Activated T-cell treated with anti-CD3 and anti-CD28 coated beads, Interleukin-2, amount 50 U/mL, for 24 hours (primary cell): ENCODE measurements at places on chromosomes 1 and 21.

- DNase-seq: no peak
Observed at GRCh38 chr1:202967684-202968281, 726 bp upstream of the CYB5R1 start.

DNA sequence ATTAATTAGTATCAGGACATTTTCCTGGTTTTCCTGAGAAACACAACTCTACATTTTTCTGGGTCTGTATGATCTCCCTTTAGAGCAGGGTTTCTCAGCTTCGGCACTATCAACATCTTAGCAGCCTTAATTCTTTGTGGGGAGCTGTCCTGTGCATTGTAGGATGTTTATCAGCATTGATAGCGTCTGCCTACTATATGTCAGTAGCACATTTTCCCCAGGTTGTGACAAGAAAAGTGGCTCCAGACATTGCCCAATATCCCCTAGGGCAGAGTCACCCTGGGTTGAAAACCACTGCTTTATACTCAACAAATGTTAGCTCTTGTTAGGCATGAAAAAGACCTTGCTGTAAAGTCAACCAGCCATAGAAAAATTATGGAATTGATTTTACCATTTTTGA is 195.1 kb upstream of the FMN2 start:
- DNase-seq: no peak

DNA sequence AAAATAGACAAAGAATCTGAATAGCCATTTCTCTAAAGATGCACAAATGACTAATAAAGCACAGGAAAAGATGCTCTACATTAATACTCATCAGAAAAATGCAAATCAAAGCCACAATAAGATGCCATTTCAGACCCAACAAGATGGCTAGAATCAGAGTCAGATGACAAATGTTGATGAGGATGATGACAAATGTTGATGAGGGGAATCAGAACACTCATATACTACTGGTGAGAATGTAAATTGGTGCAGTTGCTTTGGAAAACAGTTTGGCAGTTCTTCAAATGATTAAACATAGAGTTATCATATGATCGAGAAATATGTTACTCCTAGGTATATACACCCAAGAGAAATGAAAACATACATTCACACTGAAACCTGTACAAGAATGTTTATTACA is 33.9 kb downstream of the LRRC40 start:
- DNase-seq: no peak

DNA sequence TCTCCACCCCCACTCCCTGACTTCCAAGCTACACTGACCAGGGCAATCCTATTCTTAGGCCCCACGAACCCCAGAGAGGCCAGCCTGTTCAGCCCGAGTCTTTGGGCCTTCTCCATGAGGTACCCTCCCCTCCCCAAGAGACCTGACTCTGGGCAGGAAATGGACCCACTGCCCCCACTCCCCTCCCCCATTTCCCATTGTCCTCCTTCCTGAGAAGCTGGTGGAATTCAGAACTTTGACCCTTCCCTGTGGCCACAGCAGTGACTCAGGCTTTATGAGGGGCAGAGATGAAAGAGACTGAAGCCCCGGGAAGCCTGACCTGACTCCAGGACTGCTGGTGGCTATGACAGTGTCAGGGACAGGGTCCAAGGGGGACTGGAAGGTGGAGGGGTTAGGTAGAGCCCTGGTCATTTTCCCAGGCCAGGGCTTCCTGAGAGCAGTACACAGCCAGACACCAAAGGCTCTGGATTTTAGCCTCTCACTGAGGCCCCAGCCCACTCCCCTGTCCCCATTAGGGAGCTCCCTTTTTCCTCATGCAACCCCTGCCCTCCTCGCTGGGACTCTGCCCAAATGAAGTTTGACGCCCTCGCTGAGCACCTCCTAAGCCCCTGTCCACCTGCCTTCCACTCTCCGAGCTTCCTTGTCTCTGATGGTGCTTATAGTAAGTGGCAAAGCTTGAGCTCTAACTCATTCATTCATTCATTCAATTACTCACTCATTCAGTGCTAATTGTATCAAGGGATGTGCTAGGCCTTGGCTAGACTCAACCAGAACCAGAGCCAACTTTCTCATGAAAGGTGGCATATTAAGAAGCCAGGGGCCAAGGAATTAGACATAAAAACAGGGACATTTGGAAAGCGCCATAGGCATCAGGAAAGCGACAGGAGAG is 3.0 kb downstream of the CRYBG2 start:
- no peak for DNase-seq

DNA sequence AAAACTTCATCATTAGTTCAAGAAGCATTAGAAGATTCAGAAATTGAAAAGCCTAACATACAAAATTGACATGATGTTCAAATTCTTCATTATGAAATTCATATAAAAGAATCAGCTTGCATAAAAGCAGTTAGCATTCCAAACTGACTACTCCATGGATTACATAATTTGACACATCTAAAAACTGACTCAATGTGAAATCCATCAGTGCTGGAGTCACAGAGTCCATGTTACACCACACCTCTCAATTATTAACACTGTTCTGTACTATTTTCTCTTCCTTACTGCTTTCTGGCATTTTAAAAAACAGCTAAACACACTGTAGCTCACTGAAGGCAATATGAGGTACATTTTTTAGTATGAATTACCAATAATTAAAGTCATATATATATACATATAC is 28.0 kb downstream of the ARHGAP29 start:
- no peak for DNase-seq

- DNase-seq: no peak
Observed at GRCh38 chr1:202223121-202223860, 29.7 kb downstream of the LGR6 start.

- no peak for DNase-seq
Observed at GRCh38 chr1:234609691-234610042, 311 bp downstream of the IRF2BP2 start.

- DNase-seq: no peak
Observed at GRCh38 chr1:74145086-74145485, 52.9 kb downstream of the LRRIQ3 start.

DNA sequence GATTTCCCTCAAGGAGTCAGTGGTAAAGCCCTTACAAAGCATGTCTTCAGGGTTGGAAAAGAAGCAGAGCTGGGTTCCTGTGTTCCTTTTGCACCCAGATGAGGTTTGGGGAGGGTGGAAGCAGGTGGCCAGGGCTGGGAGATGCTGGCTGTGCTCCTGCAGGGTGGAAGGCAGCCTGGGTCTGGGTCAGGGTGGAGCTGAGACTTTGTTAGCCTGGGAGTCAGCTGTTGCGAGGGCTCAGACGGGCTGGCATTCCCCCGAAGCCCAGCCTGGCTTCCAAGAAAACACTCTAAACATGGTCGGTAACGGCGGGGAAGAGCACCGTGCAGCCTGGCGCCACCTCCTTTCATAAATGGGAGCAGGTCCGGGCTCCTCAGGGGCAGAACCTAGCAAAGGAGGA is 43.7 kb upstream of the EPS8L3 start:
- no peak for DNase-seq

DNA sequence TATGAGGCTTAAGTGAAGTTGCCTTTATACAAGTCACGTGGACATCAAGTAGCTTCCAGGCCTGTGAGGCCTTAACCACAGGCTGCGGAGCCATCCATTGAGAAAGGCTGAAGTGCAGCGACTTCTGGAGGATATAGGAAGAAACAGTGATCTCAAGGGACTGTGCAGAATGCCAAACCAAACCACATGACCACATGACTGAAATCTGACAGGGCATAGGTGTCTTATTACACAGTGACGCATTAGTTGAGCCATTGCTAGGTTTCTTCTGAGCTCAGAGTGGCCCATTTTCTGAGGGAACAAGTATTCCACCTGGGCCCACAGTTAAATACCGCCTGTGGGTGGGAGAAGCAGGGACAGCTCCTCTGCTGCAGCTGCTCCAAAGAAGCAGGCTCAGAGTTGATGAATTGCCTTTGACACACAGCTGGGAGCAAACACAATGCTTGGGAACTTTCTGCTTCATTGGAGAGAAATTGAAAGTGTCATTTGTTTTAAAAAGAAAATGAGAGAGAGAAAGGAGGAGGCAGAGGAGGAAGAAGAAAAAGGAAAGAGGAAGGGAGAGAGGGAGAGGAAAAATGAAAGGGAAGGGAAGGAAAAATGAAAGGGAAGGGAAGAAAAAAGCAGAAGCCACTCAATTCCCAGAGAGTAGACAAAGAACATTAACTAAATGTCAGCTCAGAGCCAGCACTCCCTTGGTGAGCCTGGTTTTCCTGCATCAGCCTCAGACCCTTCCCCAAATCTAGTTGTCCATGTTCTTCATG is 94.4 kb downstream of the COLGALT2 start:
- DNase-seq: no peak

- no peak for DNase-seq
Observed at GRCh38 chr1:1314678-1315335, 6.4 kb downstream of the PUSL1 start.

GRCh38 chr1:54376430-54377039 is 29.7 kb downstream of the SSBP3 start:
- peak; percentile 54 for DNase-seq

- DNase-seq: no peak
Observed at GRCh38 chr1:157105988-157106812, 6.6 kb upstream of the ETV3L start.

- no peak for DNase-seq
Observed at GRCh38 chr1:95388031-95388430, 154.0 kb downstream of the RWDD3 start.
